AG09309 (cell line): ENCODE measurements at places on chromosomes 6 and 20.

DNA sequence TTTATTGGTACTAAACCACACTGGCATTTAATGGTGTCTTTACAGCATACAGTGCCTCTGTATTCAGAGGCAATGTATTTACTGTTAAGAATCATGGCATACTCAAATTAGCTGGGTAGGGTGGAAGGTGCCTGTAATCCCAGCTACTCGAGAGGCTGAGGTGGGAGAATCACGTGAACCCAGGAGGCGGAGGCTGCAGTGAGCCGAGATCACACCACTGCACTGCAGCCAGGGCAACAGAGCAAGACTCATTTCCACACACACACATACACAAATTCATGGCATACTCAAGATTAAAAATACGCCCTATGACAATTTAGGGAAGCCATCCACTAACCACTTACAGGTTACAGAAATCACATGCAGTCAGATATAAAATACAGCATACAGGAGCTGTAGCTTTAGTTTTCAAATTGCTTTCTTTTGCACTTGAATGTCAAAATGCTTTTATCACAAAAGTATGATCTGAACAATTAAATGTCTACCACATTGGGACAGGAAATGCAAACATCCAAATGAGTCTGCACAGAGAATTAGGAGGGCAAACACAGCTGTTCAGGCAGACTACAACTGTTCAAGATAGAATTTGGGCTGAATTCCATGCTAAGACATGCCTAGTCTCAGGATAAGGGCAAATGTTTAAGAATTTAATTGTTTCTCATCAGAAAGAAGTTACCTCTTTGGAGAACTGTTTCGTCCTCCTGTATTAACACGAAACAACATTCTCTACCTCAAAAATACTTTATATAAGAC is 36.4 kb downstream of the CSNK2A1 start:
- no peak for DNase-seq

GRCh38 chr6:157650261-157650640 is 172.8 kb upstream of the SNX9 start:
- no peak for DNase-seq

GRCh38 chr20:51388756-51389542 is 153.6 kb downstream of the NFATC2 start:
- DNase-seq: no peak

- DNase-seq: no peak
Measured at GRCh38 chr20:25543068-25543467, 42.3 kb downstream of the NINL start.

DNA sequence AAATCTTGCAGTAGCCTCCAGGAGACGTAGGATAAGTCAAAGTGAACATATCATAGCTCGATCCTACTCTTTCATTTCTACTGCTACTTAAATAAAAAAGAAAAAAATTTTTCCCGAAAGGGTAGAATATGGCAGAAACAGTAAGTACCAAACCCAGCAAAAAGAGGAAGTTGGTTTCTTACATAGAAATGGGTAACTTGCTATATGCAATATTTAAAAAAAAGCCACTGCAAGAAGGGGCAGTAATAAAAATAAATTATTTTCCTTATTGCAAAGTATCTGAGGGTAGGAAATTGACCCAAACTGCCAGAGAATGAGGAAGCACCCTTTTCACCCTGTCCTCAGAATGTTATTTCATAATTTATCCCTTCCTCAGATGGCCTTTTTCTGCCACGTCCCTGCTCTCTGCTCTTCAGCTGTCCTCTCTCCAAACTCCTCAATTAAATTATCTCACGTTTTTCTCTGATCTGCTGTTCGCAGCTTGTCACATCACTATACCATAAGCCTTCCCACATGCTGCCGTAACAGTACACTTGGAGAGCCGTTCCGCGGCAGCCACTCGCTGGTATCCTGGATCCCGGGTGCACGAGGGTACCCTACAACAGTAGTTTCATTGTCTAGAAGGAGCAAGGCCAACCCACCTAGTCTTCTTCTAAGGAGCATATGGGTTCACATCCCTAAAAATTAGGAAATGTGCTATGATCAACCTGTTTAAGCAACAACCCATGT is 149.6 kb downstream of the BACH2 start:
- DNase-seq: no peak

DNA sequence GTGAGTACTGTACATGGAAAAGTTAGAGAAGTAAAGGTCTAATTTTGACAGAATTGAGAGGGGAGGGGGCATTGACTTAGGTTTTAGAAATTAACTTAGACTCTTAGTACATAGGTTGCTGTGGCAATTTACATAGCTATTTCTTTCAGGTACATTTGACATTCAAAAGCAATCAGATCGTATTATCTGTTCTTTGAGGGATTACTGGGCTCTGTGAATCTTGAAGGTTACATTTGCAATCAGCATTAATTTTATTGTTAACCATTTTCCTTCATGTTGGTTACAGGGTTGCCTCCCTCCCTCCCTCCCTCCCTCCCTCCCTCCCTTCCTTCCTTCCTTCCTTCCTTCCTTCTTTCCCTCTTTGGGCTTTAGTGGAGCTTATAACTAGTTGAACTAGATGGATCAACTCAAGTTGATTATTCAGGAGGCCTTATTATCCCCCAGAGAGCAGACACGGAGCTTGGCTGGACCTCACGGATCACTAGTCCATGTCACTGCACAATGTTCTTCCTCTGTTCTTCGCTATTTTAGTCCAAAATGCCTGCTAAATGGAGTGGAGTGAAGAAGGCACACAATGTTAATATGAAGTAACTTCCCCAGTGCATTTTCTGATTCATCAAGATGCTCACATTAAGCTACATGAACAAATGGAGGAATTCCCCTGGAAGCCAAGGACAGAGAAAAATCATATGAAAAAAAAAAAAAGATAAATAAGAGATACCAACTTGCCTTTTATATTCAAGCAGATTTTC is 87.8 kb downstream of the PLCB4 start:
- no peak for DNase-seq

GRCh38 chr6:45001663-45002062 is 326.5 kb upstream of the RUNX2 start:
- no peak for DNase-seq

GRCh38 chr6:150496629-150497028 is 103.1 kb upstream of the PLEKHG1 start:
- DNase-seq: no peak

DNA sequence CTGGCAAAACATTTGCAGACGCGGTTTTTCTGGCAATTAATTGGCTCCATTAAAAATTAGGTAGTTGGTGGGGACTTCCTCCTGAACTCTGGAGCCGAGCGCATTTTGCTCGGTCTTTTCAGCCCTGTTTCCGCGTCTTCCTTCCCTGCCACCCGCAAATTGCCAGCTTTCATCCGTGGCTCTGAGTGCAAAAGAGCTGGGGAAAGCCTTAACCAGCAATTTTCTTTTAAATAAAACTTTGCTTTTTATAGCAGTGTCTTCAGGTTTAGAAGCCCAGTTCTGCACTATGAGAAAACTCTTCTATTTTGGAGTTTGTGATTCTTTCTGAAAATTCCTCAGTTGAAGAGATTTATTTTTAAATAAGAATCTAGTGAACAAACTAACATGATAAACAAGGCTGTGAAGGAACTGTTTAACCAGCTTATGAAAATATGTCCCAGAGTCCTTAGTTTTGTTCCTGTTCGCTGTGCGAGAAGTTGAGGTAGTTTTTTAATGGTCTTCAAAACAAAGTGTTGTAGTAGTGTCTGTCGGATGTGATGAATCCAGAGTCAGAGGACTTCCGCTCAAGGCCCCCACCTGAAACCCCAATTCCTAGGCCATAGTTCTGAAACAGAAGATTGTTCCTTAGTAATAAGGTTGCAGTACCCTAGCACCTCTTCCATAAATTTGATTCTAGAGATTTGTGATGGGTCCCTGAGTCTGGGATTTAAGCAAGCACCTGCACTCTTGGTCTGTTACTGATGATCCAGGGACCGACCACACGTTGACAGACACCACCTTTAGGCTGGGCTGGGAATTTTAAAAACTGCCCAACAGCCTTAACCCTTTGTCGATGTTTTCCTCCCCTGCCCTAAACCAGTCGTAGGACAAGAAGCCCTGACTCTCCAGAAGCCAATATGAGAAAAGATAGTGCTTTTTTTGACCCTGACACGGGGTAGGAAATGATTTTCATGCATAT is 950 bp downstream of the KCTD20 start:
- no peak for DNase-seq

GRCh38 chr20:32289661-32290431 is 12.4 kb downstream of the KIF3B start:
- DNase-seq: no peak

DNA sequence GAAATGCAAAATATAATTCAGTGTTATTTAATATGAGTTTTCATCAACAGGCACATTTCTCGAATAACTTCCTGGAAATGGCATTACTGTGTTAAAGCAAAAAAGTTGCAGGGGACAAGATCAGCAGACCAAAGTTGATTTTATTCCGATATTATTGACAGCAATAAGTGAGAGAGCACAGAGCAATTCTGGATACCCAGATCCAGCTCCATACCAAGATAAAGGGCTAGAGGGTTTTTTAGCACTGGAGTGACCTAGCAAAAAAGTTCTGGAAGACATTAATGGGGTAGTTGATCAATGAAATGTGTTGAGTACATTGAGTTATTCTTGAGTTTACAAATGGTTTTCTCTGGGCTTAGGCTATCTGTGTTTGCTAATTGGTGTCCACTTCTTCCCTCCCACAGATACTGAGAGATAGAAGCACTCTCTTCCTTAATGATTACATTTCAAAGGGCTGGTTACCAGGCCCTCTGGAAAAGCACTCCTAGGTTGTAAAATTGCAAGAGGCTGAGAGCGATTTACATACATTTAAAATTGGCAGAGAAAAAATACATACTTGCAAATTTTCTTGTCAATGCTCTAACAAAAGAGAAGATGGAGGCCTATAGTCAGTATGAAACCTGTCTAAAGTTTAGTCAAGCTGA is 47.0 kb upstream of the MANEA start:
- no peak for DNase-seq

DNA sequence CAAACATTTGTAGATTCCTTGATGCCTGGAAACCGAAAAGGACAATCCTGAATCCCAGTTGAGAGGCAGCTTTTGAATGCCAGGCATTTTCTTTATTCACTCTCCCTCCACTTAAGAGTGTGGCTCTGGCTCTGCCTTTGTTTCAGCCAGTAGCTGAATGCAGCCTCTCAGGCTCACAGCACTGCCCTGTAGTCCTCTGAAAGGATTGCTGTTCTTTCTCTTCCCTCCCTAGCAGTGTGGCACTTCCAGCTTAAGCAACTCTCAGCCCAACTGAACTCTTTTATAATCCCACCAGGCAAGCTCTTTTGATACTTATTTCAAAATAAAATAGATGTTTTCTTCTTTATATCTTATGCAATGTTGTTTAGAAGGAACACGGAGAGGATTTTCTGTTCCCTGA is 415.6 kb downstream of the GJA1 start:
- DNase-seq: no peak

DNA sequence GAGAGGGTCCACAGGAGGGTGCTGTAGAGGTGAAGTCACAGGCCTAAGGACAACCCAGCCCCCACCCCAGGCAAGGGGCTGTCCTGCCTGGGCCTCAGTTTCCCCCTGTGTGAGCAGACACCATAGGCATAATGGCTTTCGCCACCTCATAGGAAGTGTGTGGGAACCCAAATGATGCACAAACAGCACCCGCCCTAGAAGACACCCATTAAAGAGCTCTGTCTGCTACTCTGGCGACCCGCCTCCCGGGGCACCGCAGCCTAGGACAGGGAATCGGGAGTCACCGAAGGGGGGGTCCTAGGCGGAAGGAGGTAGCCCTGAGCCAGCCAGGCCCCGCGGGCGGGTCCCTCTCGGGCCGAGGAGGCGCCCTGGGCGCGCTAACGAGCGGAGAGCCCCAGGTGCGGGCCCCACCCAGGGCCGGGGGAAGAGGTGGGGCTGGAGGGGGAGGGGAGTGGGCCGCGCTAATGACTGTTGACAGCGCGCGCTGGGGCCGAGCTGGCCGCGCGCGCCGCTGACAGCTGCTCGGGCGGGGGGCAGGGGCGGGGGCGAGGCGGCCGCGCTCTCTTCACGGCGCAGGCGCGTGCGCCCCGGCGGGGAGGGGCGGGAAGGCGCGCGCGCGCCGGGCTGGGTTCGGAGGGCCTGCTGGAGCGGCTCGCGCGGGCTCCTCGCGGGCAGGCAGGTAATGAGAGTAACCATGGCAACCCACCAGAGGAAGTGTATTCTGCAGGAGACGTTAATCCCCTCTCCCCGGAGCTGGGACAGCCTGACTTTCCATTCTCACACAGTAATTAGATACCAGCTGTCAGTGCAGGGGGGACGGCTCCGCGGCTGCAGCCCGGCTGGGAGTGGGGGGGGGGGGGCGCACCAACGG is 48.9 kb downstream of the NOL4L start:
- DNase-seq: no peak

DNA sequence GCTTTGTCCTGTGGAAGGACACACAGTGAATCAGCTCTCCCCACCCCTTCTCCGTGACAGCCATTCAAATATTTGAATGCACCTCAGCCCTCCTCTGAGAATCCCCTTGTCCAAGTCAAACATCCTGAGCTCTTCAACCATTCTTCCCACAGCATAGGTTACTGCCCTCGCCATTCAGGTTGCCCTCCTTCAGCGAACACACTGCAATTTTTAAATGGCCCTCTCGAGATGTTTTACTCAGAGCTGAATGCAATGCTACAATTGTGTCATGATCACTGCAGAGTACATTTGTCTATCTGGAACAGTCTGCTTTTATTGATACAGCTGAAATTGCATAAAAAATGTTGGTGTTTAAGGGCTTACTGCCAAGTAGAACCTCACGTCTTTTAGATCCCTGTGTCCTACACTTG is 48.9 kb downstream of the SLC2A12 start:
- no peak for DNase-seq

DNA sequence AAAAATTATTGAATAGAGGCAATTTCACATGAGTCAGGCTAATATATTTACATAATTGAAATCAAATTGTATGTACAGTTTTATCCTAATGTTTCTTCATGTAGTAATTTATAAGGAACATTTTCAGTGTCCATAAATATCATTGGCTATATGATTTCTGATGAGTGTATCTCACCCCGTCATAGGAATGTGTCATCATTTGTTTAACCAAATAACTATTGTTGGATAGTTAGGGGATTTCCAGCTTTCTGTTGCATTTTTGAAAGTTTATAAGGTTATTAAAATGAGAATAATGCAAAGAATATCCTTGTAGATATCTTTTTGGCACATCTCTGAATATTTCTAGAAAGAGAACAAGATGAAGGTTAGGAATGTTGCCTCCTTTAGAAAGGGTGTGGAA is 39.0 kb downstream of the SYTL3 start:
- DNase-seq: no peak

- no peak for DNase-seq
Measured at GRCh38 chr6:45533386-45533785, 155.7 kb upstream of the SUPT3H start.

GRCh38 chr6:155291291-155291690 is 23.0 kb downstream of the TFB1M start:
- DNase-seq: no peak

- DNase-seq: no peak
Measured at GRCh38 chr6:32559747-32560146, 29.7 kb upstream of the HLA-DRB5 start.
